ENCODE measurements at places on chromosomes 4 and X.

GRCh38 chr4:129455482-129455881, 359.5 kb downstream of the C4orf33 start:
- peak; percentile 22 for DNase-seq

GRCh38 chr4:150591406-150591805, 9.5 kb downstream of the MAB21L2 start:
- peak; percentile 44 for DNase-seq

- DNase-seq, result no peak
Observed at GRCh38 chr4:184096561-184097240, 121.0 kb downstream of the ENPP6 start.

DNA sequence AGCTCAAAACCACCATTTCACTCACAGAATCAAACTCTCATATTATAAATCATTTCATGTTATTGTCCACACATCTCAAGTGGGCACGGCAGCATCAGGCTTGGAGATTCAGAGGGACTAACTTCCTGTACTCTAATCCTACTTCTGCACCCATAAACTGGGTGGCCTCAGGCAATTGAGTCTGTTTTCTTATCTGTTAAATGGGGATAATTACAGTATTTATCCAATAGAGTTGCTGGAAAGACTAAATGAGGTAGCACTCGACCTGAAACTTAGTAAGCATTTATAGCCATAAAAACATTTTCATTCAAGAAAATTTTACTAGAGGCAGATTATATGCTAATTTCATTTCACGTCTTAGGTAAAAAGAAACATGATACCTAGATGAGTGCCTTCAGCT, 13.0 kb downstream of the TBC1D1 start:
- DNase-seq, result no peak

DNA sequence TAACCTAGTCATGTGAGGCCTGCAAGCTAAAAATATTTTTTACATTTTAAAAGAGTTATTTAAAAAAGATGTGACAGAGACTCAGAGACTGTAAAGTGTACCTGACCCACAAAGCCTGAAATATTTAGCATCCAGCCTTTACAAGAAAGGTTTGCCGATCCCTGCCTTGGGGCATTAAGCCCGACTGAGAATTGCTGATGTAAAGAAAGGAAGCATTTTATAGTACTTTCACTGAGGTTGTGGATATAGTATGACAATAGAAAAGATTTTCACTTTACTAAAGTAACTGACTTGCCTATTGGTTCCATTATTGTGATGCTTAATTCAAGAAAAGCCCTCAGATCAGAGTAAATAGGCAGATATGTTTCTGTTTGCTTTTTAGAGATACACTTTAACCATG, 17.0 kb downstream of the STK26 start:
- peak; percentile 83 for DNase-seq

GRCh38 chr4:182604161-182604622, 313.0 kb downstream of the DCTD start:
- no peak for DNase-seq

DNA sequence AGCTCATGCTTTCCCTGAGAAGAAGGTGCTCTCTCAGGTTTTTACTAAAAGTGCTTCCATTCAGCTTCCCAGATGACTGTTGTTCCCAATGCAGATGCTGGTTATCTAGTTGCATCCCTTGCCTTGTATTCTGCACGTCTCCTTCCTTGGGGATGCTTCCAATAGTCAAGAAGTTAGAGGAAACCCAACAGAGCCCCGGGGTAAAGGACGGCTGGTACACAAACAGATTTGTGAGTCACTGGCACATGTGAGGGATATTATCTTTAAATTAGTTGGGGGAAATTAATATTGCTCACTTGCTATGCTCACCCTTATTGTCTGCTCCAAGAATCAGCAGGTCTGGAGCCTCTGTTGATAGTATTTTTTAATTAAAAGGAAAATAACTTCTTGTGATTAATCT, 465.2 kb upstream of the BOD1L1 start:
- no peak for DNase-seq

DNA sequence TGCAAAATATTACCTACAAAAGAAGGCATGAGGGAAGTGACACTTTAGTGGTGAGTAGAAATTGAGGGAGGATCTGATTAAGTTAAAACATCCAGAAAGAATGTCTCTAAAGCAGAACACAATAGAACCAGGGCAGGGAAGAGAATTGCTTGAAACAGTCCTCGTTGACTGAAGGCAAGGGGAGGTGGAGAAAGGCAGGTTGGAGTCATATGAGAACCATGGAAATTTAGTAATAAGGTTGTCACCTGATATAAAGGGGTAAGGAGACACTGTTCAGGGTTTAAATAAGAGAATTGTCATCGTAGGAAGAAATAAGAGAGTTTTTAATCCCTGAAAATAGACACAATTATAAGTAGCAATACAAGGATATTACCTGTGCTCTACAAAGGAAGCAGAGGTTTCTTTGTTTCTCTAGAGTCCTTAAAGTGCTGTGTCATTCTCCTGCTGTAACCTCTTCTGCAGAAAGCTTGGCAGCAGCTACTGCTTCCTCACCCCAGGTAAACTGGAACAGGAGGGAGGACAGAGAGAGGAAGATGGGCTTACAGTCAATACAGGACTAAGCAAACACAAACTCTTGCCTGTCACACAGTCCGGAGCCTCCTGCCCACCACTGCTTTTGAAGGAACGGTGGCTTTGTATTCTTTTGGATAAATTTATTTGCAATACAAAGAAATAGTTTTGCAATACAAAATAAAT, 258.4 kb downstream of the PPARGC1A start:
- DNase-seq, result no peak

DNA sequence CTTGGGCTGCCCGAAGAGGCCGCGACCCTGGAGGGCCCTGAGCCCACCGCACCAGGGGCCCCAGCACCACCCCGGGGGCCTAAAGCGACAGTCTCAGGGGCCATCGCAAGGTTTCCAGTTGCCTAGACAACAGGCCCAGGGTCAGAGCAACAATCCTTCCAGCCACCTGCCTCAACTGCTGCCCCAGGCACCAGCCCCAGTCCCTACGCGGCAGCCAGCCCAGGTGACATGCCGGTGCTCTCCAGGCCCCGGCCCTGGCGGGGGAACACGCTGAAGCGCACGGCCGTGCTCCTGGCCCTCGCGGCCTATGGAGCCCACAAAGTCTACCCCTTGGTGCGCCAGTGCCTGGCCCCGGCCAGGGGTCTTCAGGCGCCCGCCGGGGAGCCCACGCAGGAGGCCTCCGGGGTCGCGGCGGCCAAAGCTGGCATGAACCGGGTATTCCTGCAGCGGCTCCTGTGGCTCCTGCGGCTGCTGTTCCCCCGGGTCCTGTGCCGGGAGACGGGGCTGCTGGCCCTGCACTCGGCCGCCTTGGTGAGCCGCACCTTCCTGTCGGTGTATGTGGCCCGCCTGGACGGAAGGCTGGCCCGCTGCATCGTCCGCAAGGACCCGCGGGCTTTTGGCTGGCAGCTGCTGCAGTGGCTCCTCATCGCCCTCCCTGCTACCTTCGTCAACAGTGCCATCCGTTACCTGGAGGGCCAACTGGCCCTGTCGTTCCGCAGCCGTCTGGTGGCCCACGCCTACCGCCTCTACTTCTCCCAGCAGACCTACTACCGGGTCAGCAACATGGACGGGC, 579 bp downstream of the ABCD1 start:
- DNase-seq, result peak; percentile 46

DNA sequence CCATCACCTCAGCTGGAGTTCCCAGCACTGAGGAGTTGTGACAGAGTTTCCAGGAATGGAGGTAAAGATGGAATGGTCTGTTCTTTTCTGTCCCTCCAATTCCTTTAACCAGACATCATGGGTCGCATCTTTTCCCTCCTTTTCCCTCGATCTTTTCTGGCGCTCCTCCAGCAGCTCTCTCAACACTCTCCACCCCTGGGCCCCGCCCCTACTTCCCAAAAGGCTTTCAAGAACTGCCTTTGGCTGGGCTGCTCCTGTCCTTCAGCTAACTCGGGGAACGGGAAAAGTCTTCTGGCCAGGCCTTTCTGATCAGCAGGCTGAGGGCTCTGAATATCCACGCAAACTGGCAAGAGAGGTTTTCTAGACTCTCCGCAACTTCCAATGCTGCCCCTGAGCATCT, 34.0 kb downstream of the UTP14A start:
- DNase-seq, result peak; percentile 74

DNA sequence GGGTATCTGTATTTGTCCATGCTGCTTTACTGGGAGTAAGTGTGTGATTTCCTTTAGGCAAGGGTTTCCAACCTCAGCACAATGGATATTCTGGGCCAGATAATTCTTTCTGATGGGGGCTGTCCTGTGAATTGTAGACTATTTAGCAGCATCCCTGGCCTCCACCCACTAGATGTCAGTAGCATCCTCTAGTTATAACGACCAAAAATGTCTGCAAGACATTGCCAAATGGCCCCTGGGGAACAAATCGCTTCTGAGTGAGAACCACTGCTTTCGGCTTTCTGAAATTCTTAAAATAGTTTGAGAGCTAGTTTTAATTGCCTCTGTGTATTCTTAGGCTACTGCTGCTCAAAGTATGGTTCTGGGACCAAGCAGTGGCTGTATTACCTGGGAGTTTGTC, 81.2 kb upstream of the GPM6B start:
- DNase-seq, result peak; percentile 49

DNA sequence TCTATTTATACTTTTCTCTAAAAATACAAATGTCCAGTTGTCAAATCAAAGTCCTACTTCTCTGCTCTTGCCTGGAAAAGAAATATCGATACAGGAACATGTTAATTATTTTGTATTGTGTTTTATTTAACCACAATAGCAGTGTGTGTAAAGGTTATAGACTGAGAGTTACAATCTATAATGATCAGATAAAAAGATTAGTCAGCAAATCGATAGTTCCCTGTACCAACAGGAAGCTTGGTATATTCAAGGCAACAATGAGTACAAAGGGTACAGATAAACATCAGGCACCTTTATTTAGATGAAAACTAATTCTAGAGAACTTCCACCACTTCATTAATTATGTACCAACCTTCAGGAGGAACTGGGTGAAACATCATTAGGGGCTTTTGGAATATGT, 469.5 kb downstream of the GBA3 start:
- no peak for DNase-seq

DNA sequence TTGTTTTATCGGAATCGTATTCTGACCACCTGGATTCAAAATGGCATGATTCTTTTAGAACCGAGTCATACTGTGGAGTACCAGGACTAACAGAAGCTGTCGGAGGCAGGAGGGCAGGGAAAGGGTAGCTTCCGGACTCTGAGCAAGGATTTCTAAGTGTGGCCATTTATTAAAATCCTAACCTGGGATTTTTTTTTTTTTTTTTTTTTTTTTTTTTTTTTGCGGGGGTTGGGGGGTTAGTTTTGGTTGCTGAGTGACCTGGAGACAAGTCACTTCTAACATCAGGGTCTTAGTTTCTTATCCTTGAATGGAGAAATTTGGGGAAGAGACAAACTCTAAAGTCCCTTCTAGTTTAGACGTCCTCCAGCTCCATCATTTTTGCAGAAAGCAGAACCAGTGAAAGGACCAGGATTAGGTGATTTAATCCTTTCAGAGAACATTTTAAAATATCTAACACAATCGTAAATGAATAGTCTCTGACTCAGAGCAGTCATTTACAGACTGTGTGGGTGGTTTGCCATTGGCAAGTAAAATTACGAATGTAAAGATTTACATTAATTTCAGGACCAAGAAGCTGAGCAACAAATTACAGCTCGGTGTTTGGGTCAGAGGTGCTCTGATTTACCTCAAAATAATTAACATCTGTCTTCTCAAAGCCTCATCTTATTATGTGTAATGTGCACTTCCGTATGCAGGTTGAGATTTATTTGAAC, 7.3 kb downstream of the SLC25A5 start:
- no peak for DNase-seq

DNA sequence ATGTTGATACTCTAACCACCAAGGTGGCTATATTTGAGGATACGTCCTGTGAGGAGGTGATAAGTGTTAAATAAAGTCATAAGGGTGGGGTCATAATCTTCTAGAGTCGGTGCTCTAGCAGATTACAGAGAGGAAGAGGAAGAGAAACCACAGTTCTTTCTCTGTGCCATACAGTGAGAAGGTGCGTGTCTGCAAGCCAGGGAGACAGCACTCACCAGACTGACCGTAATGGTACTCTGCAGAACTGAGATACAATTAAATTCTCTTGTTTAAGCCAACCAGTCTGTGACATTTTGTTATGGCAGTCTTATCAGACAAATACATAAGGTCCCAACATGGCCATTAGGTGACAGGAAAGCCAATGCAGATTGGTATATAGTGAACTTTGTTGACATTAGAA, 480.9 kb upstream of the IGFBP7 start:
- no peak for DNase-seq

GRCh38 chr4:25811841-25812240, 50.9 kb downstream of the SEL1L3 start:
- DNase-seq, result no peak

GRCh38 chr4:186702297-186702696, 21.4 kb downstream of the FAT1 start:
- DNase-seq, result no peak

DNA sequence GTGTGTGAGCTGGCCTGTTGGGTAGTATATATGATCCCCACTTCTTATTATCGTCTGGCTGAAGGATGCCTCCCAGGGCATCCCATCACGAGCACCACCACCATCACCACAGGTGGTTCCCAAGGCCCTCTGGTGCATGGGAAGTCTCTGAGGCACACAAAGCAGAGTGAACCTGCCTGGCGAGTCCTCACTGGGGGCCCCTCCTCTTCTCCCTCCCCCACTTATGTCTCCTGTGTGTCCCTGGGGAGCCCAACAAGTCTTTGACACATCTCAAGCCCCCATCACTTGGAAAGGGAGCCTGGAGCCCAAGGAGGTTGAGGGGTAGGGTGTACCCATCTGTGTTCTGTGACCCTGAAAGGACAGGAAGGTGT, 45.5 kb upstream of the NKX1-1 start:
- DNase-seq, result peak; percentile 1
